ENCODE measurements at places on chromosomes 7 and 10. TPM values are rescaled to one million over a fixed set of nuclear protein-coding genes. Genes with fewer than 3 reads are reported as not detected.

Gene CYP2C19
- 0.22 TPM for total RNA-seq

Gene AGMO
- total RNA-seq, result not detected

Gene FAM131B
- 0.97 TPM for total RNA-seq

Gene PARD3
- total RNA-seq, result 0.25 TPM

Gene FKBP9
- total RNA-seq, result 0.35 TPM

Gene NEBL
- not detected for total RNA-seq

Gene BTBD16
- total RNA-seq, result not detected

Gene ZP3
- 6.1 TPM for total RNA-seq

Gene GPR15LG
- not detected for total RNA-seq

Gene HABP2
- not detected for total RNA-seq
